ENCODE measurements at places on chromosomes 7 and 10. TPM values are rescaled to one million over a fixed set of nuclear protein-coding genes. Genes with fewer than 3 reads are reported as not detected.

- no peak for DNase-seq
- H3K4me3 ChIP-seq = no peak overlapping the region
- H3K27me3 ChIP-seq = no peaks in the 10 kb centered on the region
- no peaks in the 10 kb centered on the region for H3K4me1 ChIP-seq
- H3K27ac ChIP-seq = no peak overlapping the region
These were observed 47.2 kb upstream of the NRP1 start for GRCh38 chr10:33381451-33382215.

GRCh38 chr10:12500381-12501303, 151.3 kb downstream of the CAMK1D start:
- no peak for DNase-seq
- no peak overlapping the region for H3K27ac ChIP-seq
- H3K36me3 ChIP-seq = no peaks in the 10 kb centered on the region
- no peaks in the 10 kb centered on the region for H3K27me3 ChIP-seq
- H3K4me3 ChIP-seq = no peak overlapping the region

- no peak overlapping the region for H3K4me3 ChIP-seq
- H3K27me3 ChIP-seq = no peaks in the 10 kb centered on the region
- no peak overlapping the region for H3K27ac ChIP-seq
- DNase-seq = no peak
- H3K4me1 ChIP-seq = peaks cover 6% of the 10 kb centered on the region
These were observed 59.7 kb downstream of the ZNF365 start for GRCh38 chr10:62433901-62434300.

- no peak overlapping the region for H3K27ac ChIP-seq
- H3K36me3 ChIP-seq = no peaks in the 10 kb centered on the region
These were observed 58.7 kb upstream of the GDF10 start for GRCh38 chr10:47241256-47241655.

DNA sequence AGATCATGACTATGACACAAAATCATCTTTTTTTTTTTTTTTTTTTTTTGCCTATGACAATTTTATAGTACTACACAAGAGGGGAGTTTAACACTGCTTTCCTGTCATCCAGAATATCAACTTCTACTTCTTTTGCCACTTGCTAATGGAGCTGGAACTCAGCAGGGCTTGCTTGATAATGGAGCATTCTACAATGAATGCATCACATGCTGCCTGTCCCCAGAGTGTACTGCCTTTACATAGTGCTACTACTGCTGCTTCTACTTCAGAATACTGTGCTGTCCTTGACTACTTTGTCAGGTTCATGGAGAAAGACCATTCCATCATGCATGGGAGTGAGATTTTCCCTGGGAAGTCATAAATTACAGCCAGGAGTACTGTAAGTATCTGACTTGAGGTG, 338.6 kb upstream of the SEMA3A start:
- H3K4me3 ChIP-seq = no peak overlapping the region
- no peaks in the 10 kb centered on the region for H3K27me3 ChIP-seq
- no peaks in the 10 kb centered on the region for H3K36me3 ChIP-seq

- H3K36me3 ChIP-seq = no peaks in the 10 kb centered on the region
- no peak overlapping the region for H3K4me3 ChIP-seq
- H3K27me3 ChIP-seq = no peaks in the 10 kb centered on the region
- no peak for DNase-seq
These were observed 17.5 kb upstream of the MTPN start for GRCh38 chr7:135994466-135995205.

DNA sequence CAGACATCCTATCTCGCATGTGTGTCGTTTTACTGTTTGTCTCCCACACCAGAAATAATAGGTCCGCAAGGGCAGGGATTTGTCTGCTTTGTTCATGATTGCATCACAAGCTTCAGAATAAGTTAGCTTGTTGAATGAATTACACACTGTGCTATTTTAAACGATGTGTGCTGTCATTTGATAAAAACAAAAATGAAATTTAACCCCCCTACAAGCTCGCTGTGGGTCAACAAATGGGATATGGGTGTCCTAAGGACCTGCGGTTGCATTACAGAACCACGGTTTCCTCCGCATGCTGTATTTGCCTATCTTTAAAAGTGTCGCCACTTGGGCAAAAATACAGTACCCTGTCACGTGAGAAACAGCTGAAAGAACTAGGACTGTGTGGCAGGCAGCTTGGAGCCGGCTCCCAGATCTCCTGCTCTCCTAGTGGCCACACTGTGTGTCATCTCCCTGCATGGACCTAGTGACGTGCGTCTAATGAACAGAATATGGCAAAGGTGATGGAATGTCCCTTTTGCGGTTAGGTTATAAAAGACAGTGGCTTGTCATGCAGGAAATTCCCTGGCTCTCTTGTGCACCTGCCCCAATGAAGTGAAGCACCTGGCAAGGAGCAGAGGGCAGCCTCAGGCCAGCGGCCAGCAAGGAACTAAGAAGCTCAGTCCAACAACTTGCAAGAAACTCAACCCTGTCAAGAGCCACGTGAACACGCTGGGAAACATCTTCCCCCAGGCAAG, 32.9 kb upstream of the CRYGN start:
- H3K4me1 ChIP-seq = peaks cover 45% of the 10 kb centered on the region
- peak overlapping the region; percentile 54 for H3K4me3 ChIP-seq
- peaks cover 13% of the 10 kb centered on the region for H3K36me3 ChIP-seq
- no peaks in the 10 kb centered on the region for H3K27me3 ChIP-seq

GRCh38 chr10:104612571-104613205, 28.4 kb upstream of the SORCS3 start:
- no peaks in the 10 kb centered on the region for H3K27me3 ChIP-seq
- DNase-seq = no peak
- no peaks in the 10 kb centered on the region for H3K4me1 ChIP-seq
- no peak overlapping the region for H3K27ac ChIP-seq
- H3K4me3 ChIP-seq = no peak overlapping the region

DNA sequence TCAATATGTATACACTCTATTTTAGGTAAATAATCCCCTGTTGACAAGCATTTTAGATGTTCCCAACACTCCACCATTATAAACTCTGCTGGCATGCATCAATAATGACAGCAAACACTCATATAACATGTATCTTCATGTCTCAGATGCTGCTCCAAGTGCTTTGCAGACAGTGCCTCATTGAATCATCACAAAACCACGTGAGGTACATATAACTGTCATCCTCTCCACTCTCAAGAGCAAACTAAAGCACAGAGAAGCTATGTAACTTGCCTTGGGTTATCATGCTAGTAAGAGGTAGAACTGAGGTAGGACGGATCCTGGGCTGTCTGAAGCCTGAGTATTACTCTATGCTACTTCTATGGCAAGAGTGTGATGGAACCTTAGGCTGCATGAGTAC, 72.5 kb upstream of the GSDME start:
- H3K36me3 ChIP-seq = peaks cover 3% of the 10 kb centered on the region
- H3K4me1 ChIP-seq = peaks cover 26% of the 10 kb centered on the region
- no peak for DNase-seq
- H3K27ac ChIP-seq = no peak overlapping the region
- H3K27me3 ChIP-seq = no peaks in the 10 kb centered on the region
- no peak overlapping the region for H3K4me3 ChIP-seq

GRCh38 chr7:11478882-11479281, 353.1 kb downstream of the THSD7A start:
- H3K4me1 ChIP-seq = no peaks in the 10 kb centered on the region
- no peak overlapping the region for H3K4me3 ChIP-seq
- DNase-seq = no peak
- no peaks in the 10 kb centered on the region for H3K36me3 ChIP-seq

DNA sequence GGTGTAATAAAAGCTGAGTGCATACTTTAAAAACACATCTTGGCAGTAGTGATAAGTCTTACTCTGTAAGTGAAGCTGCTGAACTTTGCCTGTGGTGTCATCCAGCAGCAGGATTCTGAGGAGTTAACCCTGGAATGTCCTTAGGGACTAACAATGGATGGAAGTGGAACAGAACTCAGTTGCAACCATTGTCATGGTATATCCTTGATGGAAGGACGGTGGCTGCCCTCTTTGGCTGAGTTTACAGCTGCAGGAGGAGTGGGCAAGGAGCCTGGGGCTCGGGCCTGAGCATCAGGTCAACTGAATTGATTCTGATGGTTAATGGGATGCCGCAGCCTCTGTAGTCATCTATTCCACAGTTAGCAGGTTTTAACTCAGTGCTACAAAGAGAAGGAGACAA, 56.2 kb downstream of the MRC1 start:
- H3K4me1 ChIP-seq = no peaks in the 10 kb centered on the region
- no peak for DNase-seq
- no peak overlapping the region for H3K27ac ChIP-seq

- no peak for DNase-seq
- no peak overlapping the region for H3K4me3 ChIP-seq
- H3K27ac ChIP-seq = no peak overlapping the region
- H3K4me1 ChIP-seq = no peaks in the 10 kb centered on the region
- H3K36me3 ChIP-seq = no peaks in the 10 kb centered on the region
These were observed 210.8 kb downstream of the ADARB2 start for GRCh38 chr10:1526436-1527055.

GRCh38 chr10:11328264-11329061, 283.0 kb downstream of the USP6NL start:
- no peak overlapping the region for H3K4me3 ChIP-seq
- H3K4me1 ChIP-seq = no peaks in the 10 kb centered on the region
- no peak overlapping the region for H3K27ac ChIP-seq
- H3K36me3 ChIP-seq = peaks cover 20% of the 10 kb centered on the region
- DNase-seq = no peak
- H3K27me3 ChIP-seq = no peaks in the 10 kb centered on the region

The PFKP gene
- 129 TPM for total RNA-seq

The EZH2 gene
- total RNA-seq = 34.4 TPM

The UPF2 gene
- 30.6 TPM for total RNA-seq

The LBX1 gene
- not detected for total RNA-seq

All from GM12878 (cell line).